ENCODE measurements at places on chromosomes 12 and 14. TPM values are rescaled to one million over a fixed set of nuclear protein-coding genes. Genes with fewer than 3 reads are reported as not detected.

BCDIN3D gene
- total RNA-seq: 12.5 TPM

CLBA1 gene
- total RNA-seq: 1.9 TPM

SOAT2 gene
- 0.82 TPM for total RNA-seq

INHBE gene
- 0.09 TPM for total RNA-seq

LALBA gene
- not detected for total RNA-seq

KCNA1 gene
- not detected for total RNA-seq

NKX2-1 gene
- 0.23 TPM for total RNA-seq

ZNF384 gene
- 82.9 TPM for total RNA-seq

CELA1 gene
- 1.3 TPM for total RNA-seq

TROAP gene
- total RNA-seq: 1.4 TPM

All from T-cell (primary cell).